ENCODE measurements at places on chromosomes 5 and 9.

GRCh38 chr5:172672681-172673080 lies 31.6 kb downstream of the NEURL1B start:
- no peak for DNase-seq

DNA sequence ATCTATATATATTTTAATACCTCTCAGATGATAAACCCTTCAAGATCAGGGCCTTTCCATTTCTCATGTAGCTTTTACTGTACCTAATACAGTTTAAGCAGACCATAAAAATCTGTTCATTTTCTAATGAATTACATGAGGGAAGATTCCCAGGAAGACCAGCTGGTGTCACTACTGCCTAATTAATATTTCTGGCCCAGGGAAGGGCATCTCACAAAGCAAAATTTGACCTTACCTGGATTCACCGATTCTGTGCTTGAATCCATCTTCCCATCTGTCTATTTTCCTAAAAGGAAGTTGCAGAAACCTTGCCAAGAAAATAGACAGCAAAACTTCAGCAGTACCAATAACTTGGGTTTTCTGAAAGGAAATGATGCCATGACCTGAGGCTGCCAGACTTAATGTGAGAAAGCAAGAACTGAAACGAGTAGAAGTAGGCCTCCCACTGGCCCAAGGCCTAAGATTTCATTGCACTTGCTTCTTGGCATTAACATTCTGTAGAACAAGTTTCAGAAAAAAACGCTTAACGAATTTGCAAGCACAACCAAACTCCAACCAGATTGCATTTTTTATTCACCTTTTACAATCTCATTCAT lies 83.0 kb upstream of the GLIS3 start:
- peak; percentile 15 for DNase-seq

DNA sequence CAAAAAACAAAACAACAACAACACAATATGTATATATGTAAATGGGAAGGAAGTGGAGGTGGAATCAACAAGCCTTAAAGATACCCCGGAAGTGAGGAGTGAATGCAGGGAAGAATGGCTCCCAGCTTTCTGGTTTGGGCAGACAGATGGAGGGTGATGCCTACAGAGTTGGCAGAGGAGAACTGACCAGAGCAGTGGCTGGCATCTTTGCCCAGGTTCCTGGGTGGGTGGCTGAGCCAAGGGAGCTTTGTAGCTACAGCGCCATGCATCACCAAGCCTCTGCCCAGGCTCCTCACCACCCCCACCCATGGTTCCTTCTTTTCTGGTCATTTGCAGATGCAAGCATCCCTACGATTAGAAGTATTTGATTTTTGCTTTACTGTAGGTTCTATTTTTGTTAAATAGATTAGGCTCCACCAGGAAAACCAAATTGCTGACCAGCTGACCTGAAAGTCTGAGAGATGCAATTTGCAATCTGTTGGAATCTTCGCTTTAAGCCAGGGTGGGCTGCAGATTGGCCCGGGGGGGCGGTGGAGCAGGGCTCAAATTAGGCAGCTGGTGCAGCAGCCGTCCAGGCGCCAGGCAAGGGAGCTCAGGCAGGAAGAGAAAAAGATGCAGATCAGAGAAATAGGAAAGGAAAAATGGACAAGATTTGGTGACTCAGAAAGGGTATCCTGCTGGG lies 163.3 kb upstream of the TBC1D2 start:
- DNase-seq: no peak

GRCh38 chr9:86648156-86648827 lies 294.1 kb upstream of the TUT7 start:
- DNase-seq: no peak

GRCh38 chr5:111530298-111530740 lies 18.0 kb upstream of the STARD4 start:
- no peak for DNase-seq

DNA sequence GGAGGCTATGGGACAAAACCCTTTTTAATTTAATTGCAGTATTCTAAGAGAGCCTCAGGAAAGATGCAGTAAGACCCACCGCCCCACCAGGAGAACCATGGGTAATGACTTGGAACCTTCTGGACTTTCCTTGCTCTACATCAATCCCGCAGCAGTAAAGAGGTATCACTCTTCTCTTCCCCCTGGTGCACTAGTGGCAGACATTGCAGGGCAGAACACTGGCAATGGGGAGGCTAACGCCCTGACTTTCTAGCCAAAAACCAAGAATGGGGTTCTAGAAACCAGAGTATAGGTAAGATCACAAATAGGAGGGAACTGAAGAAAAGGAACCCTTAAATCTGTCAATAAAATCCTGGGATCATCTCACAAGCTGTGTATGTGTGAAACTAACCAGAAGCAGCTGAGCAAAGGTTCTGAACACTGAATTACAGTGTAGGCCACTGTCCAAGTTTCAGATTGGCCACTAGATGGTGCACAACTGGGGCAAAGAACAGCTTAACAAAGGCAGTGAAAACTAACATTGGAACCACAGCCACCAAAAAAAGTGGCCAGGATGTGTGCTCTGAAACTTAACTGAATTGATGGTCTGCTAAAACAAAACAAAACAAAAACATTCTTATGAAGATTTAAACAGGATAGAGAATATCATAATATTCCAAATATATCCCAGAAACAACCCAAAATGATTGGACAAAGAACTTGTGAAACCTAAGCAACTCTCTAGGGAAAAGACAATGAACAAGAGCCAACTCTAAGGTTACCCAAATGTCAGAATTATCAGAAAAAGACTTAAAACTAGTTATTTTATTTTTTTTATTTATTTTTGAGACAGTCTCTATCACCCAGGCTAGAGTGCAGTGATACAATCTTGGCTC lies 6.6 kb upstream of the FAM151B start:
- peak; percentile 46 for DNase-seq

- no peak for DNase-seq
These were observed 175.6 kb downstream of the TMEM161B start for GRCh38 chr5:88092958-88093605.

DNA sequence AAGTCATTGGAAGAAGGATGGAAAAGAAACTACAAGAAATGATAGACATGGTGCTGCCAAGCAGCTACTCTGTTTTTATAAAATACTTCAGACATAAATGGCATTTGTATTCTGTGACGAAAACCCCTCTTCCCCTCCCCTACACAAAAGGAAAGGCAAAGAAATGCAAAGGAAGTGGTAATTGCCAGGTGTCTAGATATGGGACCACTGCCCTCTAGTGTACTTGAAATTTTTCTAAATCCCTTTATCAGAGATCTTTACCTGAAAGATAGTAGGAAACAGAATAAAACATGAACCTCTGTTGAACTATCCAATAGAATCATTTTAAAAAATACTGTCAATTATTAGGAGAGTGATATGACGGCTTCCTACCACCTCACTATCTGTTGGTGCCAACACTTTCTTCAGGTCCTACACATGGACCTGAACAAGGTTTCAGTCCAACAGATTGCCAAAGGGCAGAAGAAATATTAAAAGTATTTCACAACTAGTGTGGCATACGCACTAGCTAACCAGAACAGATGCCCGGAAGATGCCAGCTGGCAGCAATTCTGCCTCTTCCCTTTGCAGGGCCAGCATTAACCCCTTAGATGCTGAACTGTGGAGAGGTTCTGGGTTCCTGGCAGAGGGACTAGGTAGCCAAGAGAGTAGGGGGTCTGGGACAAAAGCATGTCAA lies 104.1 kb downstream of the TSSK1B start:
- DNase-seq: peak; percentile 31

GRCh38 chr5:157820593-157821252 lies 38.2 kb downstream of the CLINT1 start:
- peak; percentile 13 for DNase-seq

DNA sequence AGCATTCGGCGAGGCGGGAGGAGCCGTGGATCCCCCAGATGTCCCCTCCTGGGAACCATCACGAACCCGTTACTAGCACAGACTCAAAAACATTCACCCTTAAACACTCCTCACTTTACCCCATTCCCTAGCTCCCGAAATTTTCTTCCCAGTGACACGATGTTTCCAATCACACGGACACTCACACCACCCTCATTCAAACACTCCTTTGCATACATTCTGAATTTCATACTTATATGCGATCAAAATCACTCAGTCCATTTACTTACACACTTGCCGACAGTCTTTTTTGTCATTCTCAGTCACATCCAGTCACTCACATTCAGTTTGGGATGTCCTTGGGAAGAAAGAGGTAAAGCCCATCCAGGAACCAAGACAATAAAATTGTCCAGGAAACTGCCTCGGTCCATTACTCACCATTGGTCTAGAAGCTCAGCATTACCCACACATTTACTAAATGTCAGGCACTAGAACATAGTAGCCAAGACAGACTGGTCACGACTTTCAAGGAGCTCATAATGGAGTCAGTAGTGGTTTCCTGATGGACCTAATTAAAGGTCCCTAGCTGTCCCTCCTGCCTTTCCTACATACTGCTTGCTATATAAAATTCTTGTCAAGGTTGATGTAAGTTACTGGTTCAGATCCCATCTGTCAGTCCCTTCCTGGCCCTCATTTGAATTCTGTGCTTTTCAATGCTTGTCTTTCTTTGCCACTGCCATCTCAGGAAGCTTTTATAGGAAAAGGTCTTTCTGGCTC lies 574 bp downstream of the SLC35A4 start:
- DNase-seq: no peak

DNA sequence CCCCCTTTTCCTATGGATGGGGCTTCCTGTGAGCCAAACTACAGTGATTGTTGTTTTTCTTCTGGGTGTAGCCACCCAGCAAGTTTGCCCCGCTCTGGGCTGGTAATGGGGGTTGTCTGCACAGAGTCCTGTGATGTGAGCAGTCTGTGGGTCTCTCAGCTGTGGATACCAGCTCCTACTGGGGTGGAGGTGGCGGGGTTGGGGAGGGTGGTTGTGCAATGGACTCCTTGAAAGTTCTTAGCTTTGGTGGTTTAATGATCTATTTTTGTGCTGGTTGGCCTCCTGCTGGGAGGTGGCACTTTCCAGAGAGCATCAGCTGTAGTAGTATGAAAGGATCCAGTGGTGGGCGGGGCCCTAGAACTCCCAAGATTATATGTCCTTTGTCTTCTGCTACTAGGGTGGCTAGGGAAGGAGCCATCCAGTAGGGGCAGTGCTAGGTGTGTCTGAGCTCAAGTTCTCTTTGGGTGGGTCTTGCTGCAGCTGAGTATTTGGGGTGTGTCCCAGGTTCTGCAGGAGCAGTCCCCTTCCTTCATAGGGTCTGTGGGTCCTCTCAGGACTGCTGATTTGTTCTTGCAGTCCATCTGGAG lies 275.6 kb upstream of the PAPPA start:
- no peak for DNase-seq

DNA sequence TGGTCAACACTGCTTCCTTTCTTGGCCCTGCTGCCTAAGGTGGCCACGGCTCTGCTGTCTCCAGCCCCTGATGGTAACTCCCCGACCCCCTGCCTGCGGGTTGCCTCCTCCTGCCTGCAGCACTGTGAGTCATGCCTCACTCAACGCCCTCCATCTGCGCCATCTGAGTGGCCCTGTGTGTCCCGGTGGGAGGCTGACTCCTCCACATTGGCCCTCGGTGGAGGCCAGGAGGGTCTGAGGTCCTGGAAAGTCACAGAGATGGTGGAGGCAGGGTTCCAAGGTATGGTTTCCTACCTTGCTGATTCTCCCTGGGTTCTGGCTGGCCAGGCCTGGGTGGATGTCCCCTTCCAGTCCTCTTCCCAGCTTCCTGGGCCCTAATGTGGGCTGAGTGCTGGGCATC lies 64.5 kb upstream of the ADAMTS2 start:
- DNase-seq: no peak

DNA sequence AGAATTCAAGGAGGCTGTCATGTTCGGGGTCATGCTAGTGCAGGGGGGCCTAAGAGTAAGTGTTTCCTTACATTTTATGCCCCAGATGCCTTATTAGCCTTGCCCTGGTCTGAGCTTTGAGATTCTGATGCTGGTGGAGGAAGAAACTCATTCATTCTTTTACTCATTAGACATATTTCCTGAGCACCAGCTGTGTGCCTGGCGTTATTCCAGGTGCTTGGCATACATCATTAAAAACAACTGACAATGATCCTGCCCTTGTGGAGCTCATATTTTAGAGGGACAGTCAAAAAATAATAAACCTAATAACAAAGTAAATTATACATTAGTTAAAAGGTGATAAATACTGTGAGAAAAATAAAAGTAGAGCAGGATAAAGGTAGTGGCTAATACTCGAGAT lies 138.9 kb upstream of the SGCD start:
- no peak for DNase-seq

- DNase-seq: no peak
These were observed 22.2 kb downstream of the IL4 start for GRCh38 chr5:132695956-132696355.

DNA sequence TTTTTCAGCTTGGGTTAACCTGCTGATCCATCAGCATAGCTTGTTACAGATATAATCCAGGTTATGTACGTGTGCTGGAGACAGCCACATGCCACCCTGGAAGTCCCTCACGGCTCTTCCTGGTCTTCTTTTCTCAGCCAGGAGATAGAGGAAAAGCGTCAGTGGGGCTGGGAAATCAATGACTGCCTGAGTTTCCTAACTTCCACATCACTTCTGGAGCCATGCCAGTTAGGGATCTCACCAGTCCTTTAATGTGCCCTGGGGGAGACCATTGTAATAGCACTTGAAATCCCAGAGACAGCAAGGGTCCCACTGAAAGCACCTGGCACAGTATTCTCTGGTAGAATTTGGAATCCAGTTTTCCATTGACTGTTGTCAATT lies 29.2 kb downstream of the ANXA2R start:
- no peak for DNase-seq

DNA sequence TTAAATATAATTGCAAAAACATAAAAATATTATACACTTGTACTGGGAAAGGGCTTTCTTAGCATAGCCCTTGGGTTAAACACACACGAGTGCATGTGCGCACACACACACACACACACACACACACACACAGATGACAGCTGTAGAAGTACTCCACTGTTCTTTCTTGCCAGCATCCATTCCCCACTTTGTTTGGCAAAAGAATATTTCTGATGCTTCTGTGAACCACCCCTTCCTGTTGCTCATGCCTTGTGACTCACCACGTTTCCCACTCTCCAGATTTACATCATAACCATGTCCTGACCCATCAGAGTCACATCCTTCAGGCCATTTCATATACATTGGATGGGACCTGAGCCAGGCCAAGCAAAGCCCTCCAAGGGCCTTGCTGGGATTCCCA lies 280.1 kb downstream of the DNAH5 start:
- no peak for DNase-seq

GRCh38 chr5:15010936-15011335 lies 139.4 kb upstream of the ANKH start:
- no peak for DNase-seq

GRCh38 chr9:70593241-70593640 lies 178.8 kb upstream of the KLF9 start:
- DNase-seq: no peak

- no peak for DNase-seq
These were observed 25.6 kb upstream of the GTF3C5 start for GRCh38 chr9:133004999-133005760.

All from HuH-7 (cell line).